Dermis lymphatic vessel endothelial cell (primary cell): ENCODE measurements at places on chromosomes 6 and 20. TPM values are rescaled to one million over a fixed set of nuclear protein-coding genes. Genes with fewer than 3 reads are reported as not detected.

Gene TRAPPC3L
- 0.11 and 0.34 TPM in 2 replicates for total RNA-seq

Gene MMP24
- total RNA-seq: 0.09 and 0.11 TPM in 2 replicates

Gene ACAT2
- 23.3 and 33.4 TPM in 2 replicates for total RNA-seq

Gene KCNK5
- not detected in 2 replicates for total RNA-seq

Gene SOX4
- total RNA-seq: 65.5 and 107 TPM in 2 replicates

Gene OXT
- total RNA-seq: not detected in 2 replicates

Gene MACROD2
- 0.76 and 0.95 TPM in 2 replicates for total RNA-seq

Gene PRKN
- 1.1 and 3.1 TPM in 2 replicates for total RNA-seq

Gene CLPSL2
- not detected in 2 replicates for total RNA-seq

Gene AVP
- total RNA-seq: not detected in 2 replicates

Gene GSTA2
- not detected in 2 replicates for total RNA-seq

Gene TFAP2A
- 0.11 TPM in 1 of 2 replicates, not detected in the other for total RNA-seq

Gene ALDH8A1
- under 0.01 and 0.17 TPM in 2 replicates for total RNA-seq

Gene ULBP3
- total RNA-seq: 4.1 and 5.0 TPM in 2 replicates

Gene SLC32A1
- not detected in 2 replicates for total RNA-seq

Gene FAM209B
- 0.22 TPM in 1 of 2 replicates, not detected in the other for total RNA-seq
